ENCODE measurements at places on chromosomes 2 and 18.

- H3K27ac ChIP-seq = no peak overlapping the region
- no peak for DNase-seq
- H3K27me3 ChIP-seq = peaks cover 47% of the 10 kb centered on the region
- H3K4me3 ChIP-seq = no peak overlapping the region
- H3K36me3 ChIP-seq = no peaks in the 10 kb centered on the region
Measured at GRCh38 chr2:29527947-29528346, 393.4 kb downstream of the ALK start.

- no peak for DNase-seq
- H3K27me3 ChIP-seq = no peaks in the 10 kb centered on the region
- H3K36me3 ChIP-seq = peaks cover 16% of the 10 kb centered on the region
- H3K4me3 ChIP-seq = no peak overlapping the region
Measured at GRCh38 chr18:8212896-8213780, 396.1 kb upstream of the RAB12 start.

DNA sequence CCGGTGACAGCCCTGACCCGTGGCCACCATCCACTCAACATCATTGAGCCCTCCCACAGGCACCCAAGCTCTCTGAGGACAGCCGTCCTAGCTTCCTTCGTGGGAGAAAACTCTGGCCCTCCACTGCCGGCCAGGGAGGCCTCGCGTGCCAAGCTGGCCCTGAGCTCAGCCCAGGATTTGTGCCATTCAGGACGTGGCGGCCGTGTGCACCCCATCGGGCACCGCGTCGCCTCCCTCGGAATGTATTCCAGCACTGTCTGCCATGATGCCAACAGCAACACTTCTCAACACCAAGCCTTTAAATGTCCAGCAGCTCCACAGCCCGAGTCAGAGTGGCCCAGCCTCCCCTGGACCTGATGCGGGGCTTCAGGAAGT is 35.7 kb downstream of the ZNF516 start:
- DNase-seq = no peak
- no peaks in the 10 kb centered on the region for H3K27me3 ChIP-seq
- no peak overlapping the region for H3K27ac ChIP-seq
- peaks cover 16% of the 10 kb centered on the region for H3K36me3 ChIP-seq

DNA sequence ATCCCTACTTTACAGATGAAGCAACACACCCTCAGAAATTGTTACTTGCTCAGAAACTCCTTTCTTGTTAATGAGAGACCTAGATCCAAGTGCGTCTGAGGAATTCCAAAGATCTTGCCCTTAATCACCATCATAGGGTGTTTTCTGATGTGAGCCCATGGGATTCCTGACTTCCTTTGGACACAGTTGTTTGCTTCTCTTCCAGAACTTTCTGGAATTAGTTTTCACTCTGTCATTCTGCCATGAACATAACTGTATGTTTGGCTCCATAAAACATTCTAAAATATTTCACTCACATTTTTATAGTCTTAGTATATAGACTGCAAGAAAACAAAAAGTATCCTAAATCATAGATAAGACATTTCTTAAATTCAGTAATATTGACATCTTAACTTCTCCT is 593.9 kb upstream of the SOX11 start:
- H3K27me3 ChIP-seq = no peaks in the 10 kb centered on the region
- H3K27ac ChIP-seq = no peak overlapping the region
- no peak overlapping the region for H3K4me3 ChIP-seq
- no peaks in the 10 kb centered on the region for H3K4me1 ChIP-seq

GRCh38 chr2:24643051-24643450 is 150.1 kb downstream of the PTRHD1 start:
- H3K27me3 ChIP-seq = no peaks in the 10 kb centered on the region
- no peak overlapping the region for H3K27ac ChIP-seq
- H3K36me3 ChIP-seq = peaks cover 11% of the 10 kb centered on the region
- peaks cover 5% of the 10 kb centered on the region for H3K4me1 ChIP-seq
- no peak overlapping the region for H3K4me3 ChIP-seq

- H3K27me3 ChIP-seq = peaks cover 22% of the 10 kb centered on the region
- peaks cover 32% of the 10 kb centered on the region for H3K4me1 ChIP-seq
- DNase-seq = no peak
- peak overlapping the region; percentile 13 for H3K27ac ChIP-seq
Measured at GRCh38 chr18:22253676-22254075, 84.3 kb downstream of the GATA6 start.

- peak; percentile 77 for DNase-seq
- no peak overlapping the region for H3K27ac ChIP-seq
- peaks cover 12% of the 10 kb centered on the region for H3K4me1 ChIP-seq
- no peaks in the 10 kb centered on the region for H3K36me3 ChIP-seq
- peak overlapping the region; percentile 65 for H3K4me3 ChIP-seq
Measured at GRCh38 chr18:70464343-70465114, 175.7 kb downstream of the SOCS6 start.

GRCh38 chr18:28175150-28175929 is 1.6 kb downstream of the CDH2 start:
- DNase-seq = peak; percentile 67
- peak overlapping the region; percentile 92 for H3K27ac ChIP-seq
- peaks cover 27% of the 10 kb centered on the region for H3K4me1 ChIP-seq
- H3K36me3 ChIP-seq = no peaks in the 10 kb centered on the region
- H3K27me3 ChIP-seq = peaks cover 29% of the 10 kb centered on the region

DNA sequence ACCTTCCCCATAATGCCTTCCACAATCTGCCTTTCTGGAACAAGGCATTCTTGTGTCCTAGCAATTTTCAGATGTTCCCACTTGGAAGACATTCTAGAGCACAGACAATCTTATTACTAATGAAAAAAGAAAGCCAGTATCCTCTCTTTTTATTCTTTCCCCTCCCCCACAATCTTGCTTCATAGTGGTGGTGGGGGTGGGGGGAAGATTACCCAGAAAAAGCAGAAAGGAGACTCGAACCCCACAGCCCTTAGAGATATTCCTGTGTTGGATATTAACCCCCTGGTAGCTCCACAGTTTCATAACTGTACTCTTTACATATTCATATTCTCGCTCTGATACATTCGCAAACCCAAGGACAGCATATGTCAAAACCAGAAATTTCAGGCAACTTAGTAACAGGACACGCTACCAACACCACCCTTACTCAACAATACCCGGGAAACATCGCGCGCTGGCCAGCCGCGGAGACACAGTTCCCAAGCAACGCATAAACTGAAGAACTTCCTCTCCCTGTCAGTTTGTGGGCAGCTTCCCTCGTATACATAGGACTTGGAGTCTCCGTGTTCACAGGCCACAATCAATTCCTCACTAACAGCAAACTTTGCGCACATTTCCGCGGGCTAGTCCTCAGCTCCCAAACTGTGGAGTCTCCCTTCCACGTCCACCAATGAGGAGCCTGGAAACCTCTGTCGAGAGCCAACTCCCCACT is 793 bp downstream of the NR4A2 start:
- peaks cover 66% of the 10 kb centered on the region for H3K27me3 ChIP-seq
- H3K36me3 ChIP-seq = no peaks in the 10 kb centered on the region
- no peak for DNase-seq

DNA sequence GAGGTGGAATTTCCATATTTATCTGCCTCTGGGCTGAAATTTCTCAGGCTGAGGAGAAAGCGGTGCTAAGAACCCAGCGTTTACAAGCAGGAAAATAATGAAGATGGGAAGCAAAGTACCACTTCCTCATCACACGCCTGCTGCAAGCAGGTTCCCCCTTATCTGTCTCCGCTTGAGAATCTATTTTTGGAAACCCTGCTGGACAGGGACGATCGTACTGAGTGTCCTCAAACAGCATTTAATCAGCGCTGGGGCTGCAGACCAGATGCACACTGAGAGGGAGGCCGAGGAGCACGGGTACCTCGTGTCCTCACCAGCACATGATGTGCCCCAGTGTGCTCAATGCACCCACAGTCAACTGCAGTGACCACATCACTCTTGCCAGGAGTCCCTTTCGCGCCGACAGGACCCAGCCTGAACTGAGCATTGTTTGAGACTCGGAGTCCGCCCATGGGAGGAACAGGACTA is 160.4 kb downstream of the HDAC4 start:
- no peak overlapping the region for H3K27ac ChIP-seq
- no peaks in the 10 kb centered on the region for H3K27me3 ChIP-seq
- peaks cover 4% of the 10 kb centered on the region for H3K36me3 ChIP-seq
- no peak overlapping the region for H3K4me3 ChIP-seq
- peaks cover 18% of the 10 kb centered on the region for H3K4me1 ChIP-seq

DNA sequence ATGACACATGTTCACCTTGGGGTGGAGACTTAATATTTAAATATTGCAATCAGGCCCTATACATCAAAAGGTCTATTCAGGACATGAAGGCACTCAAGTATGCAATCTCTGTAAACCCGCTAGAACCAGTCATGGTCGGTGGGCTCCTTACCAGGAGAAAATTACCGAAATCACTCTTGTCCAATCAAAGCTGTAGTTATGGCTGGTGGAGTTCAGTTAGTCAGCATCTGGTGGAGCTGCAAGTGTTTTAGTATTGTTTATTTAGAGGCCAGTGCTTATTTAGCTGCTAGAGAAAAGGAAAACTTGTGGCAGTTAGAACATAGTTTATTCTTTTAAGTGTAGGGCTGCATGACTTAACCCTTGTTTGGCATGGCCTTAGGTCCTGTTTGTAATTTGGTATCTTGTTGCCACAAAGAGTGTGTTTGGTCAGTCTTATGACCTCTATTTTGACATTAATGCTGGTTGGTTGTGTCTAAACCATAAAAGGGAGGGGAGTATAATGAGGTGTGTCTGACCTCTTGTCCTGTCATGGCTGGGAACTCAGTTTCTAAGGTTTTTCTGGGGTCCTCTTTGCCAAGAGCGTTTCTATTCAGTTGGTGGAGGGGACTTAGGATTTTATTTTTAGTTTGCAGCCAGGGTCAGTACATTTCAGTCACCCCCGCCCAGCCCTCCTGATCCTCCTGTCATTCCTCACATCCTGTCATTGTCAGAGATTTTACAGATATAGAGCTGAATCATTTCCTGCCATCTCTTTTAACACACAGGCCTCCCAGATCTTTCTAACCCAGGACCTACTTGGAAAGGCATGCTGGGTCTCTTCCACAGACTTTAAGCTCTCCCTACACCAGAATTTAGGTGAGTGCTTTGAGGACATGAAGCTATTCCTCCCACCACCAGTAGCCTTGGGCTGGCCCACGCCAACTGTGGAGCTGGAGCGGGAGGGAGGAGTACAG is 108.1 kb downstream of the XRCC5 start:
- peaks cover 8% of the 10 kb centered on the region for H3K4me1 ChIP-seq
- peak overlapping the region; percentile 14 for H3K27ac ChIP-seq
- no peak overlapping the region for H3K4me3 ChIP-seq
- H3K27me3 ChIP-seq = no peaks in the 10 kb centered on the region
- no peaks in the 10 kb centered on the region for H3K36me3 ChIP-seq
- DNase-seq = no peak

DNA sequence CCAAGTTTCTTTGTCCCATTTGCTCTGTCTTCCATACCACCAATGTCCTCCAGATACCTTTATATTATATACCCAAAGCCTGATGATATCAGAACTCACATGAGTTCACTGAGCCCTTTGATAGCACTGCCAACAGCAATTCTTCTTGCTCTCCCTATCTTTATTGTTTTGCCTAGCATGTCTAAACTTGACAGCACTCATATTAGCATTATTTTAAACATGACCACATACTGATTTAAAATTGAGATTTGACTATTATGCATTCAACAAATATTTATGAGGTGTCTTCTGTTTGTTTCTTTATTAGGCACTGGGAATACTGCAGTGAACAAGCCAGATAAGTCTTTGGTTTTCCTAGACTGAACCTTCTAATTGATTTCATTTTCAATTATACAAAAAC is 587.3 kb upstream of the GCFC2 start:
- H3K4me1 ChIP-seq = peaks cover 9% of the 10 kb centered on the region
- H3K27me3 ChIP-seq = peaks cover 13% of the 10 kb centered on the region
- DNase-seq = no peak
- no peak overlapping the region for H3K4me3 ChIP-seq
- no peaks in the 10 kb centered on the region for H3K36me3 ChIP-seq

DNA sequence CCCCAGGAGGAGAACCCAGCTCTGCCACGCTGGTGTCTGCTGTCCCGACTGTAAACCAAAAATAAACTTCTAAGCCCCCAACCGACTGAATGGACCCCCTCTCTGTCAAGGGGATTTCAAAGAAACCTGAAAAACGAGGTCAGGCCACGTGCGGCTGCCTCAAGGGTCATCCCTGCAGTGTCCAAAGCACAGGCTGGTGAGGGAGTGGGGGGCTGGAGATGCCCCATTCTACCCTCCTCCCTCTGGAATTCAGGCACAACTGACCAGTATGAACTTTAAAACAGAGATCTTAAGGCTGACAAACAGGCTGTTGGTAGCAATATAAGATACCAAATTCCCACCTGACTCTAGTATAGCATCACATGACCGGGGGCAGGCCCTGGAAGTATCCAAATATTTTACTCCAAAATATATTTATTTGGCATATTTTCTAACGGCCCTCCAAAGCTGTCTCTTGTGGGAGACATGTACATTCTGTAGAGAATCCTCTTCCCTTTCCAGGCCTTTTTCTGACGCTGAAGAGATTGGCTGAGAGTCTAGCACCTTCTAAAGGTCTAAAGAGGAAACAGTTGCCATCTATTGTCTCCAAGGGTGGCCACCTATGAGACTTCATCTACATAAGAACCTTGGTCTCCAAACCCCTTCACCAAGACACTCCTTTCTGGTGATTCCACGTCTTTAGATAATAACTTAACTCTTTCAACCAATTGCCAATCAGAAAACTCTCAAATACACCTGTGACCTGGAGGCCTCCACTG is 40.4 kb upstream of the CTDP1 start:
- no peaks in the 10 kb centered on the region for H3K36me3 ChIP-seq
- no peak for DNase-seq
- H3K4me3 ChIP-seq = no peak overlapping the region
- H3K27me3 ChIP-seq = peaks cover 8% of the 10 kb centered on the region
- H3K27ac ChIP-seq = no peak overlapping the region
- no peaks in the 10 kb centered on the region for H3K4me1 ChIP-seq

GRCh38 chr2:223735659-223736244 is 101.6 kb downstream of the AP1S3 start:
- peaks cover 19% of the 10 kb centered on the region for H3K4me1 ChIP-seq
- H3K36me3 ChIP-seq = peaks cover 3% of the 10 kb centered on the region
- no peaks in the 10 kb centered on the region for H3K27me3 ChIP-seq
- no peak for DNase-seq
- H3K4me3 ChIP-seq = no peak overlapping the region
- H3K27ac ChIP-seq = peak overlapping the region; percentile 82

DNA sequence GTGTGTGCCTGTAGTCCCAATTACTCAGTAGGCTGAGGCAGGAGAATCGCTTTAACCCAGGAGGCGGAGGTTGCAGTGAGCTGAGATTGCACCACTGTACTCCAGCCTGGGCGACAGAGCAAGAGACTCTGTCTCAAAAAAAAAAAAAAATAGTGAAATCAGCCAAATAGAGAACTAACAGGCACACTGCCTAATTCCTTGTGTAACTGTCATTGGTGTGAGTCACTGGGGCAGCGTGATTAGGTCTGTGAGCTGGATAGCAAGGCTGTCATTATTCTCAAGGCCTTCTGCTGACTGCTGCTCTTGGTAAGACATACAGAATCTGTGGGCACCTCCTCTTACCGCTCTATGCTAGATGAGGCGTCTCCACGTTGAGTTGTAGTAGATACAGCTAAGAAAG is 270.3 kb downstream of the NEDD4L start:
- H3K27me3 ChIP-seq = no peaks in the 10 kb centered on the region
- H3K4me1 ChIP-seq = peaks cover 20% of the 10 kb centered on the region
- peaks cover 10% of the 10 kb centered on the region for H3K36me3 ChIP-seq
- peak overlapping the region; percentile 79 for H3K27ac ChIP-seq
- no peak for DNase-seq
